Stimulated activated CD8-positive, alpha-beta memory T cell treated with anti-CD3 and anti-CD28 coated beads, Interleukin-15, amount 100 ng/mL, for 1 hour (primary cell): ENCODE measurements at places on chromosomes 5 and 9.

DNA sequence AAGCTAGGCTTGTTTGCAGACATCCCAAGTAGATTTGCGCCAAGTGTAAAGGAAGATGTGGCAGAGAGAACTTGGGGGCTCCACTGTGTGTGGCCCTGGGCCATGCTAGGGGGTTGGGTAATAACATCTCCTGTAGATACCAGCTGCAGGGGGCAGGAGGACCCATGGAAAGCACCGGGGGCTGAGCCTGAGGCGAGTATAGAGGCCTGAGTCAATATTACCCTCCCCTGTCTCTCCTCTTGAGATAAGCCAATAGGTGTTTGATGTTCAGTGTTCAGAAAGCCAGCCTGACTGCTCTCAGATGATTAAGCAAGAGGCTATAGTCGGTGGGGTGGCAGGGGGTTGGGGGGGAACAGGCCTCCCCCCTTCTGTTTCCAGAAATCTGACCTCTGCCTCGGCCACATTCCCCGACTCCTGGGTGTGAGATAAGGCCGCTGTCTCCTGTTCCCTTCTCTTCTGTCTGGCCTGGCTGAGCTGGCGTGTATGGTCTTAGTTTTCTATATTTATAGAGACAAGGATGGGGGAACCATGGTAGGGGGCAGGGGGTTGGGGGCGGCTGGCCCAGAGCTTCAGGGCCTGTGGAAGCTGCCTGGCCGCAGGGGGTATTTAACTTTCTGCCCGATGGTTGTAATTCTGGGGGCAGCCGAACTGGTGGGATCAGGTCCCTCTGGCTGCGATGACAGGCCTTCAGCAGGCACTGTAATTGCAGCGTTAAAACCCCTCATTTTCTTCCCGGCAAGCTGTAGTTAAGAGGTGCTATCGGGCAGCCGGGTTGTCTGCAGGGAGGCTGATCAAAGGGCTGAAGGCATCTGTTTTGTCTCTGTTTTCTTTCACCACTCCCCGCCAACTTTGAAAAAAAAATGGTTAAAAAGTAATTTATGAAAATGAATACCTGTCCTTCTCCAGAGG, 292.0 kb downstream of the NSG2 start:
- DNase-seq: no peak

DNA sequence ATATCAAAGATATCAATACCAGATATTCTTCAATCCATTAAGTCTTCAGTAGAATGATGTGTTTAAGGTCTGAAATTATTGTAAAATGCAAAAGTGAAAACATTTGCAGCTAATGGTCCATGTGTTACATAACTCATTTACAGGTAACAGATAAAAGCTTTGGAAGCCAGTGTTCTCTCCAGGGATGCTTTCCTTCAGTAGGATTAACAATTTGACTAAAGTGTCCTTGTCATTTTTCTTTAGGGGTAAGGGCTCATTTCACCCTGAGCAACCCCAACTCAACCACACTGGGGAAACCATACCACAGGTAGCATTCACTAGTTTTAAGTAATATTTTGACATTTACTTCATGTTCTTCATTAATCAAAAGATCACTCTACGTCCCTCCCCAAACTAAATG, 12.9 kb downstream of the HNRNPK start:
- no peak for DNase-seq

DNA sequence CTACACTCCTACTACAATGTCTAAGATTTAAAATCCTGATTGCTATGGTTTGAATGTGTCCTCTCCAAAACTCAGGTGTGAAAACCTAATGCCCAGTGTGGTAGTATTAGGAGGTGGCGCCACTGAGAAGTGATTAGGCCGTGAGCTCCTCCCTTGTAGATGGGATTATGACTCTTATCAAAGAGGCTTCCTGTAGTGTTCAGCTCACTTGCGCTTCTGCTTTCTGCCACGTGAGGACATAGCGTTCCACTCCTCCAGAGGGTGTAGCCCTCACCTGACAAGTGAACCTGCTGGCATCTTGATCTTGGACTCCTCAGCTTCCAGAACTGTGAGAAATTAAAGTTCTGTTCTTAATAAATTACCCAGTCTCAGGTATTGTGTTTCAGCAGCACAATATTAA, 33.0 kb upstream of the WHRN start:
- no peak for DNase-seq

DNA sequence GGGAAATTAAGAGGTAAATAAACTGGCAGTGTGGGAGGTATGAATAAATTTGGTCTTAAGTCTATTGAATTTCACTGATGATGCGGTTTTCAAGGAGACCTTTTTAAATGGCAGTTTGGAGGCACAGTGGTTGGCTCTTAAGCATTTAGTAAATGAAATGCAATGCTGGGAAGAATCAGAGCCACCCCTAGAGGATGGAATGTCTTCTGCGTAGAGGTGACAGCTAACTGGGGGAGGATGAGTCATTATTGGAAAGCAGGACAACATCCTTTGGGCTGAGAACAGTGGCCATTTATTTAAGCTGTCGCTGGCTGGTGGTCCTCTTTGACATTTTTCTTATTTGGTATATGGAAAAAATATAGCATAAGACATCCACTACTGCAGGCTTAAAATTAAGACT, 163.2 kb downstream of the SH3GL2 start:
- DNase-seq: no peak

- DNase-seq: no peak
Observed at GRCh38 chr5:149063017-149063687, at the start of gene SH3TC2. TSS of gene SH3TC2 (minus strand) at chr5:149063062. CDS start at chr5:149063022, 40 bp downstream.

DNA sequence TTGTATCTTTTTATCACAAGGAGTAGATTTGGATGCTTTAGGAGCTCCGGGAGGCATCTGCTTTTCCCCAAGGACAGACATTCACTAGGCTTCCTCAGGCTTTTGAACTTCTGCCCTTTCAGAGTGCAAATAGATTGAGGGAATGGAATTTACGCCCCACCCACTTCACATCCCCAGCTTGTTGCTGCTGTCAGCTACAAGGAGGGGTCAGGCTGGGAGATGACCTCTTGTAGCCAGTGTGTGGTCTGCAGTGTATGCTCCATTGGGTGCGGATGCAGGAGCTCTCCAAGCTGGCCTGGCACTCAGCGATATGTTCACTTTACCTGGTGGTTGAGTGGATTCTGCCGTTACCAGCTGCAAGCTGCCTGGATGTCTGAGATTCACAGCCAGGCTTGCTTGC, 6.4 kb downstream of the TNFSF15 start:
- no peak for DNase-seq

DNA sequence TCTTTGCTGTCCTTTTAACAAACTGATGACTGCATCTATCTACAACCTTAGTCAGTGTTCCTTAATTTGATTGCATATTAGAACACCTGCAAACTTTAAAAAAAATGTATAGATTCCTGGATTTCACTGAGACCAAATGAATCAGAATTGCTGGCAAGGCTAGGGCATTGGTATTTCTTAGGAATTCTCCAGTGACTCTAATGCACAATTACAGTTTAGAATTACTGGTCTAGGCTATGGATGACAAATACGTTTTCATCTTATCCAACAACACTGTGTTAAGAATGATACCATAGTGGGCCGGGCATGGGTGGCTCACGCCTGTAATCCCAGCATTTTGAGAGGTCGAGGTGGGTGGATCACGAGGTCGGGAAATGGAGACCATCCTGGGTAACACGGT, 545.9 kb upstream of the RIOK2 start:
- DNase-seq: no peak

- no peak for DNase-seq
Observed at GRCh38 chr9:120440791-120441190, 139.2 kb downstream of the CDK5RAP2 start.

GRCh38 chr9:138112791-138113600, 235.4 kb downstream of the CACNA1B start:
- DNase-seq: no peak

GRCh38 chr5:44887722-44888121, 79.0 kb downstream of the MRPS30 start:
- no peak for DNase-seq

GRCh38 chr5:176565760-176566288, 16.7 kb downstream of the CDHR2 start:
- DNase-seq: no peak

- no peak for DNase-seq
Observed at GRCh38 chr9:93071464-93071863, 13.0 kb downstream of the SUSD3 start.
